ENCODE measurements at places on chromosomes 7 and 10.
A peak's percentile ranks its signal among the peaks of the same experiment; 100 is the strongest.

DNA sequence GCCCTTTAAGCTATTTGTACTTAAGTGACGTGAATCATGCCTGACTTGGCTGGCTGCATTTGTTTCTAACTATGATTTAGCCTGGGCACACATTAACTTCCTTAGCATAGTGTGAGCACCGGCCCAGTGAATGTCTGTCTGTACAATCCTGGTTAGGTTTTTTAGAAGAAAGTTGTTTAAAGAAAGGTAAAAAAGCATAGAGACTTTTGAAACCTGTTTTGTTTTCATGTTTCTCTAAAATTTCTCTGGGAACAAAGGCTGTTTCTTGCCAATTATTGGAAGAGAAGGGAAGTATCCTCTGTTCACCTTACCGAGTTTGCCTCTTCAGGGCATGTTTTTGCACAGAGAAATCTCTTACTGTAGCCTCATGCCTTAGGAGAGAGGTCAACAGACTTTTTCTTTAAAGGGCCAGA lies 42.9 kb upstream of the MET start:
- DNase-seq: no peak

- no peak for DNase-seq
These were observed 26.2 kb upstream of the PRPF18 start for GRCh38 chr10:13560597-13560996.

DNA sequence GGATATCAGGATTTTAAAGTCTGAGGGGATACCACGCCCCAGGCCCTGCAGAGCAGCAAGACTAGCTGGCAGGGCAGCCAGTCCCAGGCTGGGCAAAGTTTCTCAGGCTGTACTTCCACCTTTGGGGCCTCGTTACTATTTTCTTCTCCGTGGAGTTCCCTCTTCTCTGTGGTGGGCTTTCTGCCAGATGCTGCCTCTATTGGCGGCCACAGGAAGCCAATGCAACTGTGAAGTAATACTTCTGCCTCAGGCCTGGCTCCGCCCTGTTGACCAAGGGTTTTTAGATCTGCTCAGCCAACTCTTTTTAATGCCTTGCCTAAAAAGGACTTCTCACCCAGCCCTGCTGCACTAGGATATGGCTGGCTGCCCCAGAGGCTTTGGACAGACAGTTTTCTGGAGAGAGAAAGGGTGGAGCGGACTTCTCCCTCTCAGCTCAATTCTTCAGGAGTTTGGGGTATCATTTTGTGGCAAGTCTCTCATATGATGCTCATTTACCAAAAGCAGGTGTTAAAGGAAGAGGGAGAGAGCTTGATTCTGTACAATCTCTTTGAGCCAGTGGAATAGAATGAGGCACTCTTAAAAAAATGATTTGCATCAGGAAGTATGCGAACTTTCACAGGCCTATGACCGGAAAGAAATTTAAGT lies 67.4 kb downstream of the HHEX start:
- no peak for DNase-seq

GRCh38 chr10:68402276-68402675 lies 4.8 kb downstream of the RUFY2 start:
- DNase-seq: no peak

GRCh38 chr7:136585954-136586670 lies 282.3 kb upstream of the CHRM2 start:
- DNase-seq: no peak

DNA sequence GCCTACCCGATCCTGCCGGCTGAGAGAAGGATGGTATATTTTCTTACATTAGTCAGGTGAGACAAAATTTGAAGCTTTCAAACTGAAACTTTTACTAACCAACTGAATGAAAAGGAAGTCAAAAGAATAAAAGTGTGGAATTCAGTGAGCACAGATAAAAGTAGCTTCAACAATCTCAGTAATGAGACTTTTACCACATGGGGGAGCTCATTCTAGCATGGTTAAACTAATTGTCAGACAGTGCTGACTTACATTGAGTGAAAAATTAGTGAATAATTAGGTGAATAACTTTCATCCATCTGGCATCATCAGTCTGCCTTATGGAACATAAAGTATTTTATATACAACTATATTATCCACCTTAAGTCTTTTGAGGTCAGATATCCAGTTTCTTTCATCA lies 8.4 kb downstream of the FAM237B start:
- DNase-seq: no peak

DNA sequence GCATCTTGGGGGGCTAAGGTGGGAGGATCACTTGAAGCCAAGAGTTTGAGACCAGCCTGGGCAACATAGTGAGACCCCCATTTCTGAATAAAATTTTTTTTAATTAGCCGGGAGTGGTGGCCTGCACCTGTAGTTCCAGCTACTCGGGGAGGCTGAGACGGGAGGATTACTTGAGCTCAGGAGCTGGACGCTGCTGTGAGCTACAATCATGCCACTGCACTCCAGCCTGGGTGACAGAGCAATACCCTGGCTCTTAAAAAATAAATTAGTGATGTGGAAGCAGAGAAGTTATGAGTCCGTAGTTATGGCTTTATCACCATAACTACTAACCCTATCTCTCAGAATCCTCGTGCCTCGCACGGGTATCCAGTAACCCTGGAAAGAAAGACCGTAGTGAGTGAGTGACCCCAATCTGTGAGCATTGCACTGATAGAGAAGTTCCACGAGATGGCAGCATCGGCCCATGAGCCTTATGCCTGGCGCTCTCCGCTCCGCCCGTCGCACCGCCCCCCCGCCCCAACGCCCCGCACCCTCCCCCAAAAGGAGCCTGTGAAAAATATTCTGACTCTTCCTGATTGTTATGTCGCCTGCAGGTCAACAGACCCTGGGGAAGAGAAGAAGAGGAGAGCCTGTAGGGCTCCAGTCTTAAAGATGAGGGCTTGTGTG lies 4.9 kb upstream of the SLC29A3 start:
- DNase-seq: peak; percentile 23

DNA sequence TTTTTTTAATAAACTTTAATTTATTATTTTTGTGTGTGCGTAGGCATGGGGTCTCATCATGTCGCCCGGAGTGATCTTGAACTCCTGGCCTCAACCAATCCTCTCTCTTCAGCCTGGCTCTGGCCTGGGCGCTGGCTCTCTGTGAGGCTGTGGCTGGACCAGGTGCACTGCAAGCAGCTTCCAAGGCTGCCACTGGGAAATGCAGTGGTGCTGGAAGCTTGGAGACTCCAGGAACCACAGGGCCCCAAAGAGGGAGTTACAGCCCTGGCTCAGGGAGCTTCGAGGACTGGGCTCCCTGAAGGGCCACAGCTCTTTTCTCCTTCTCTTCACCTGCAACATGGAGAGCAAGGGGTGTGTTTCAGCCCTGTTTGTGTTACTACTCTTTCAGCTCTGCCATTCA lies 36.7 kb upstream of the BNIP3 start:
- DNase-seq: no peak

DNA sequence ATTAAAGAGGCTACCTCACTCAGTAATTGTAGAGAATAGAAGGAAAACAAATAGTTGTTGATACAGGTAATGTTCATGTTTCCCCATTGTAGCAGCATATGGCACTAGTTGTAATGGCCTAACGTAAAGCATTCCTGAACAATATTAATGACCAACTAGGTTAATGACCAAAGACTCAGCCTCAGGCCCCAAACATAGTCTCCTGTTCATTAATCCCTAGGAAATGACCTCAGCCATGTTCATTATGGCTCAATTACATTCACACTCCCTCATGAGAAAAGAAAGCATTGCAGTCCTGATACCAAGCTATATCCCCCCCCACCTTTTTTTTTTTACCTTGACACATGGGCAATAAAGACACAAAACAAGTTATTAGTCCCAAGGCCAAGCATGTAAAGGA lies 12.7 kb downstream of the FRMD4A start:
- DNase-seq: no peak

DNA sequence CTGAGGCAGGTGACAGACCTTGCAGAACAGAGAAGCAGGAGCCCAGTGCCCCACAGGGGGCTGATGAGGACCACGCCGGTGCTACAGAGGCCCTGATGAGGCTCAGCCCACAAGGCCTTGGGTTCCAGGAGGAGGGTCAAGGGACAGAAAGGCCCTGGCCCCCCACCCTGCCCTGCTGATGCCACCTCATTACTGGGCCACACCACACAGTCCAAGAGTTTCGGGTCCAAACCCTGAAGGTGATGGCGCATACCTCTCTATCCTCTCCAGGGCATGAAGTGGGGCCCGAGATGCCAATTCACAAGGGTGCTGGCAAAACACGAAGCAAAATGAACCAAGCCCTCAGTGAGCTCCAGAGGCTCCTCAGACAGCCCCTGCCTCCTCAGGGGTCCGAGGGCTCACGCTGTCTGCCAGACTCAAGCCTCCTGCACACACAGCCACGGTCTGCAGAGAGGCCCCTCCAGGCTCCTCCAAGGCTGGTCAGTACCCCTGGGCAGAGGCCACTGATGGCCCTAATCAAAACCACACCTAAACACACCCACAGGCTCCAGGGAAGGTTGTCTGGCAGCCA lies 32.3 kb downstream of the RASGEF1A start:
- no peak for DNase-seq

DNA sequence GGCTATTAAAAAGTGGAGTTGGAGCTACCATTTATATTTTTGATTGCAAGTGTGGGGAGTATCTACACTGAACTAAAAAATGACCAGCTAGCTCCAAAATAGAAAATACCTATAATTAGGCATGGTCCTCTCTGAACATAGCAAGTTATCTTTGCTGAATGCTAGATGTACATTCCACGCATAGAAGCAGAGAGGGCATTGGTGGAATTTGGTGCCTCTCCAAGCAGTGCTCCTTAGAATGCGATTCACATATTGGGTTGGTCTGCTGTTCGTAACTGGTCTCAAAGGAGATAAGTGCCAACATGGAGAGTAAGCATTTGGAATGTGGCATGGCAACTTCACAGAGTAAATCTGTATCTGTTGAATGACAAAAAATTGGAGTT lies 196.2 kb downstream of the PTN start:
- no peak for DNase-seq

Measured in stimulated activated CD8-positive, alpha-beta memory T cell treated with anti-CD3 and anti-CD28 coated beads, Interleukin-2, amount 100 ng/mL, for 48 hours (primary cell).